ENCODE measurements at places on chromosomes 4 and X.
A peak's percentile ranks its signal among the peaks of the same experiment; 100 is the strongest.

GRCh38 chrX:112857478-112857878 is 16.8 kb upstream of the AMOT start:
- no peak for DNase-seq

DNA sequence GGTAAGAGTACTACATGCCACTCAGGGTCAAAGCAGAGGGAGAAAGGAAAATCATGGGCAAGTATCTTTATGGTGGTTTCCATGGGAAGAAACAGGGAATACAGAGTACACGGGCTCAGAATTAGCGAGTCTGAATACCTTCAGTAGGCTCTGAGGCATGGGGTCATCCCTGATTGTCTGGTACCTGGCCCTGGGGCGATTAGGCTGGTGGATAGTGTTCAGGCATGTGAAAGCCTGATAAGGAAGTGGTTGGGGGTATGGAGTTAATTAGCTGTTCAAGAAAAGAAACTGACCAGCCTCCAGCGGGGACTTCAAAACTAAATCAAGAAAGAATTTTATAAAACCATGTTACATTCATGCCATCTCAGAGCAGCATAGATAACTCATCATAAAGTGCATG is 518.8 kb downstream of the RAB28 start:
- DNase-seq: no peak

- peak; percentile 76 for DNase-seq
Observed at GRCh38 chr4:158253350-158253980, 43.2 kb downstream of the TMEM144 start.

GRCh38 chrX:8971116-8971515 is 62.8 kb downstream of the FAM9B start:
- DNase-seq: peak; percentile 43

DNA sequence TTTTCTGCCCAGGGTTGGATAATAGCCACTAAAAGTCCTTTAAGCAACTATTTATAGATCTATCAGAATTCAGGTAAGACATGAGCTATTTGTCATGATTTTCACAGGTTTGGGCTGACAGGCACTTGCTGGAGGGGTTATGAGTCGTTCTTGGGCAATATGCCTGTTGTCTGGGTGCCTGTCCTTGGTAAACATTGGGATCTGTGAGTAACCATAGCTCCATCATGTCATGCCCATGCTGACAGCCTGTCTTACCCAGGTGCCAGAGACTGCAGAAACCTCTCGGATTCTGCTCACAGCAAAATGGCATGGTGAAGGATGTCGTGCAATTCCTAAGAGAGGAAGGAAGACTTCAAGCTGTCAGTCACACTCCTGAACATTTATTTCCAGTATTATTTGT is 116.0 kb upstream of the PUDP start:
- no peak for DNase-seq

DNA sequence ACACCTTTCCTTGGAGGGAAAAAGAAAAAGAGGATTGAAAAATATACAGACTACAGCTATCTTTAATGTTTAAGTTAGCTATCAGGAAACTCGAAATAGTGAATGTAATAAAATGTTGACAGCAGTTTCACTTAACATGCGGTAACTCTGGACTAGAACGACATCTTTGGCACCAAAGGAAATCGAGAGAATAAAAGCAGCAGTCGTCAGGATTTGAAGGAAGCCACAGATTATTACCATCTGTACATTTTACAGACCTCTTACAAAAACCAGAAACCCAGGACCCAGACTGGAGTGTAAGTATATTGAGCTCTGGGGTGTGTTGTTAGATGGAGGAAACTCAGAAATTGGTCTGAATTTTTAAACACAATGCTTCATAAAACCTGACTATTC is 51.6 kb upstream of the STOX2 start:
- no peak for DNase-seq

DNA sequence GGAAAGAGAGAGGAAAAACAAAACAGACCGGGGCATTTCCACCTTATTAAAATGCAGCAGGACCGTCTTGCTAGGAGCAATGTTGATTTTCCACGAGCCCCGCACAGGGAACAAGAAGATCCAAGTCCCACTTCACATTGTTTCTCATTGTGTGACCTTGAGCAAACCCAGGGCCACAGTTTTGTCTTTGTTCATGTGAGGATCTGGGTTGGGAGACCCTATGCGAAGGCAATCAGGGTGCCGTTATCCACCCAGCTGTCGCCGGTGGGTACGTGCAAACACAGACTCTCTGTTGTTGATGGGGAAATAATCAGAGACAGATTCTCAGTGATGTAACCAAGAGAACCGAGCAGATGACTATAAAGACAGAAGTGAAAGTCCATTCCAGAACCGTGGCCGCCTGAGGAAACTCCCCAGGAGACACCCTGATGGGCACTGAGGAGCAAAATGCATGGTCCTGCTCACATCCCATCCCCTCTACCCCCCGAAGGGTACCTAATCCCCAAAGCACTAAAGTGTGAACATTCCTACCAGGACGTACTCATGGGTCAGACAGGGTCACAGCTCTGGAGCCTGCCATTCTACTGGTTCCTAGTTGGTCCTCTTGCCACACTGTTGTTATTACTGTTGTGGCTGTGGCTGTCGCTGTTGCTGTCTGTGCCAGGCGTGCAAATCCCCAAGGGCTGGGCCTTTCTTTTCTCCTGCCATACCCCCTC is 102.7 kb upstream of the RBPJ start:
- no peak for DNase-seq

DNA sequence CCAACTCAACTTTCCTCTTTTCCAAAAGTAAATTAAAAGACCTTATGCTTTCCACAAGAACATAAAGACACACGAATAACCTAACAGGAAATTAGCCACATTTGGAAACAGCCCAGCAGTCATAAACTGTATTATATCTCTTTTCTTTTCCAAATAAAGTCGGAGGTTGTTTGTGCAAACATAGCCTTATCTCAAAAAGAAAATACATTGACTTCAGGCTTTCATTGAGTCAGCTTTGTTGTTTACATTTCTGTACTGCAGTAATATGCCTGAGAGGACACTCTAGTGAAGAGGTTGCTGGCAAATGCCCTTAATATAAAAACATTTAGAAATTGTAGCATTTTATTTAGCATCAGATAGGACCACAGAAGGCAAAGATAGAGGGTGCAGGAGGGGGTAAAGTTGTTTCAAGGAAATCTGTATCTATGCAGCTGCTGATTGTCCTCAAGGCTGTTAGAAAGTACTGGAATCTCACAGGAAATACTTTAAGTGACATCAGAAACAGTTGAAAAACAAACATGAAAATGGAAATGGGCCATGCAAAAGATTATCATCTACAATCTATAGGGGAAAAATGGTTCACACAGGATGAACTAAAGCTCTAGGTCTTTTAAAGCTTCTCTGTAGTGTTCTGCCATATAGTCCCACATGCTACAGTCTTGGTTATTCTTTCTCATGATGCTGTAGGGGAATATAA is 14.5 kb downstream of the LNX1 start:
- no peak for DNase-seq

- DNase-seq: no peak
Observed at GRCh38 chr4:845233-845835, 19.4 kb upstream of the CPLX1 start.

DNA sequence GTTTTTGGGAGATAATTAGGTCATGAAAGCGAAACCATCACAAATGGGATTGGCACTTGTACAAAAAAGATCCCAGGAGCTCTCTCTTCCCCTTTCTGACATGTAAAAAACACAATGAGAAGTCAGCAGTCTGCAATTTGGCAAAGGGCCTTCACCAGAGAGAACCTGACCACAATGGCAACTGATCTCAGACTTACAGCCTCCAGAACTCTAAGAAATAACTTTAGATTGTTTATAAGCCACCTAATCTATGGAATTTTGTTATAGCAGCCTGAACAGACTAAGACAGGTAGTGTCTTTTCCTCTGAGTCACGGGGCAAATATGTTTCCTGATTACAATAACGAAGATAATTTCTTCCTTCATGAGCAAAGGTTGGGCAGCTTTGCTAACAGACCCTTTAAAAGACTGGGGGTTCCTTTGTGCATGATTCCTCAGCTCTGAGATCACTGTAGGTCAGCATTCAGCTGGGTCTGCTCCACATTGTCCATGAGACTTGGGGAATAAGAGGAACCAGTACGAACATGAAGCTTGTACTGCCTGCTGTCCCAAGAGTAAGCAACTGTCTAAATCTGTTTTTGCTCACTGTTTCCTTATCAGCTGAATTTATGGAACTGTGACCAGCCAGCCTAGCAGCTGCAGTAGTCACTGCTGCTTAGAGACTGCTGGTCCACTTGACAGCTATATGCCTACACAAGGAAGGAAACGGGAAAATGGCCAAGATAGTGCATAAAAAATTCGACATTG is 191.6 kb downstream of the ANAPC10 start:
- no peak for DNase-seq

DNA sequence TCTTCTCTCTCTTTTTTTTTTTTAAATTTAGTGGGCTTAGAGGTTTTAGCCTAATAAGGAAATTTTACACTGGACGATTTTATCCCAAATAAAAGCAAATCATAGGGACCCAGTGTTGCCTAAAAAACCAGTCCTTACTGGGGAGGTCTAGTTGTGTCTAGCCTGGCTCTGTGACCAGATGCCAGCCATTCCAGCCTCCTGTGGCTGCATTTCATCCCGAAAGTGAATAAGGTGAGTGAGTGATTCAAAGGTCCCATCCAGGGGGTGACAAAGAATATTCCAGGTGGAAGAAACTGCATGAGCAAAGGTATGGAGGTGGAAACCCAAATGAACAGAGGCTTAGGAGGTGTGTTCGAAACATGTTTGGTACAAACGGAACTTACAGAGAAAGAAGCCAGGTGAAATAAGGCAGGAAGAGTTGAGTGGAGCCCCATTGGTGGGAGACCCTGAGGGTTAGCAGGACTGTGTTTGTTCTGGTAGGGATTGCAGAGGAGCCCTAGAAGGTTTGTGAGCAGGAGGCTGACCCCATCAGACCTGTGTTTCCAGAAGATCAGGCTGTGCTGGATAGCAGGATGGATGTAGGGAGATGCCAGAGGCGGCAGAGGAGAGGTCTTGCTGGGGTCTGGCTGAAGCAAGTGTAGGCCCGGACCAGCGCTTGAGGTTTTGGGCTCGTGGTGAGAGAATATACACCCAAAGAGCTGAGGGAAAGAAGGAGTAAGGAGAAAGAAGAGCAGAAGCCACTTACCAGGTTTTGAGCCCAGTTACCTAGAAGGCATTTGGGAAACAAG is 31.6 kb downstream of the PTTG2 start:
- no peak for DNase-seq

DNA sequence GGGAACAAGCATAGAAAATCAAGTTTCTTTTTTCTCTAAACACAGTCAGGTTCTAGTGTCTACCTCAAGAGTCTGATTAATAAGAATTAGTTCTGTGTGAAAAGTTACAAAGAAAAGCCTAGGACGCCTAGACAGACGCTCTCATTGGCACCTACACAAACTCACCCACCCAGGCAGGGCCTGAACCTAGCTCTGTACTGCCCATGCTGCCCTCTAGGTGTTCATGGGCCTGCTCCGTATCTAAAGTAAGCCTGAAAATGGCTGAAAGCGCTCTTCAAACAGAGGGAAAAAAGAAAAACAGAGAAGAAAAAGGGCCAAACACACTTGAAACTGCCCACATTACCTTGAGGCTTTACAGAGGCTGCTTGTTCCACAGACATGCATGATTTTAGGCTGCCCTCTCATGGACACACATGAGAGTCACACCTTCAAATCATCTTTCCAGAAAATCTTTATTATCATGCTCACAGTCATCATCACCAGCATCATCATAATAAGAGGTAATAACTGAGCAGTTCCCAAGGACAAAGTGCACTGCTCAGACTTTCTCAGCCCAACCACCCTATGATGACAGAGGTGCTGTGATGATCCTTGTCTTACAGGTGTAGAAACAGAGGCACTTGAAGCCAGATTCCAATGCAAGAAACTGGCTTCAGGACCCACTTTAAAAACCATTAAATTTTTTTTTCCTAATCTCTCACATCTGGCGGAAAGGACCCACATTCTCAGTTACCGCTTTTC is 49.6 kb downstream of the MAP7D2 start:
- DNase-seq: peak; percentile 46

- no peak for DNase-seq
Observed at GRCh38 chr4:29295280-29295679, 1424.9 kb upstream of the PCDH7 start.

GRCh38 chrX:104288269-104288668 is 33.5 kb upstream of the ESX1 start:
- no peak for DNase-seq

DNA sequence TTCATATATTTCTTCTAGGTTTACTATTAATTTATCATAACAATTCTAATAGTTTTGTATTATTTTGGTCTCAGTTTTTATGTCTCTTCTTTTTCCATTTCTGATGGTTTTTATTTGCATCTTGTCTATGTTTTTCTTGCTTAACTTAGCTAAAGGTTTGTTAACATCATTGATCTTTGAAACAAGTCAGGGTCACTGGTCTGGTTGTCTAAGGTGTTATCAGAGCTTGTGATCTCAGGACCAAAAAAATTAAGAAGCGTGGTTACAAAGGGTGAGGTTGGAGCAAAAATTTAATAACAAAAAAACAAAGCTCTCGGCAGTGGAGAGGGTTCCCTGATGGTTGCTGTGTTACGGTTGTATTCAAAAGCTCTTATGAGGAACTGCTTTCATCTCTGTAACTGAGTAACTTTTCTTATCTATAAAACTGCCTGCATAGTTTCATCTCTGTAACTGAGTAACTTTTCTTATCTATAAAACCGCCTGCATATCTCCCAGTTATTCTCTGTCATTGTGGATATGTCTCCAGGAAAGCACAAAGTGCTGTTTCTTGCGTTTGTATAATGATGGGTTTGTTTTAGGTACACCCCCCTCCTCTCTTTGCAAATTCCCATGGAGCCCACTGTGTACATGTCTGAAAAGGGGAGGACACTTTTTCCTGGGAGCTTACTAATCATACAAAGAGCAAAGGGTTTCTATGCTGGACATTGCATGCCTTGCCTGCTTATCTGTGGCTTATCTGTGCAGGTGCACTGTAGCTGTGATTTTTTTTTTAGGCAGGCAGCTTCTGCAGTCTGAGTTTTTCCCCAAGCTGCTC is 62.4 kb upstream of the UGT2B15 start:
- DNase-seq: peak; percentile 29

- DNase-seq: no peak
Observed at GRCh38 chr4:57444671-57445070, 334.5 kb upstream of the IGFBP7 start.

DNA sequence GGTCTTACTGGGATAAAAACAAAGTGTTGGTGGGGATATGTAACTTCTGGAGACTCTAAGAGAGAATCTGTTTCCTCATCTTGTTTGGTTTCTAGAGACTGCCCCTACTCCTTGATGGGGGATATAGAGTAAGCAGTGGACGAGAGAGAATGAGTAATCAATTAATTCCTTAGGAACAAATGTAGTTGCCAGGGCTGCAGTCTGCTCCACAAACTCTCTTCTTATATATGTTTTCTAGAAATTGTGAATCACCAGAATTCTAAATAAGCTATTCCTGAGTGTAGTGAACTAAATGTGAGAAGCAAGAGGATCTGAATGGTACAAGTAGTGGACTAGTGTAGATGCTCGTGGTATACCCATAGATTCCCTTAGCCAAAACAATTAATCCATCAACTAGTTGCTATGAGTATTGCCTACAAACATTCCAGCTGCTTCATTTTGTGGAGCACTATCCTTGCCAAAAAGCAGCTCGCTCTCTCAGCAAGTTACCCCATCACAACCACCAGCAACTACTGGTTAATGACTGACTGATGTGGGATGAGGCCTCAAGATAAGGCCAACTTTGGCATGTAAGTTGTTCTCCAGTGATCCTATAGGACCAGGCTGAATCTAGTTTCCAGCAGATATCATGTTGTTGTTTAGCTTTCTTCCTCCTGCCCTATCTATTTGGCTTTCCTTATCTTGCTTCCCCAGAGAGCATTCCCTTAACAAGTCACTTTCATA is 273.0 kb downstream of the SLC7A11 start:
- DNase-seq: peak; percentile 1

- peak; percentile 72 for DNase-seq
Observed at GRCh38 chrX:154761977-154762536, 607 bp upstream of the DKC1 start.

- peak; percentile 57 for DNase-seq
Observed at GRCh38 chr4:3037957-3038461, 36.3 kb downstream of the HTT-AS start.
